Esophagus squamous epithelium (tissue), 5 donors: ENCODE measurements at places on chromosomes 2 and 18.

DNA sequence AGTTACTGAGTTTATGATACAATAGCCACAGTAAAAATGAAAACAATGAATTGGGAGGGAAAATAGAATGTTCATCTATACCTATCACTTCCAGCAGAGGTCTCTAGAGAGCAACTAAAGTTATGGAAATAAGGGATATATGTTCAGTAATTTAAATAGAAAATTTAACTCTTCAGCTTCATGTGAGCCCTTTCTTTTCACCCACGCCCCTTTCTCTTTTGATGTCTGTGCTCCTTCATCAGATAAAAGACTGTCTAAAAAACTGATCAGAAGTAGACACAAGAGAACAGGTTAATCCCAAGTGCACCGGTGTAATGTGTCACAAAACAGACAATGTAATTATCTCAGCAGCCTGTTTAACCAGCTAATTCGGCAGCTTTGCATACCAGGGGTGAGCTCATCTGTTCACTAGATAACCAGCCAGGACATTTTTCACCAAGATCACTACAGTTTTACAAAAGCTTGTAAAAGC, 238.5 kb upstream of the ERBB4 start:
- no peak overlapping the region for H3K4me3 ChIP-seq
- H3K27me3 ChIP-seq, result no peaks in the 10 kb centered on the region
- no peak overlapping the region for H3K27ac ChIP-seq
- no peaks in the 10 kb centered on the region for H3K36me3 ChIP-seq
- no peaks in the 10 kb centered on the region for H3K4me1 ChIP-seq

DNA sequence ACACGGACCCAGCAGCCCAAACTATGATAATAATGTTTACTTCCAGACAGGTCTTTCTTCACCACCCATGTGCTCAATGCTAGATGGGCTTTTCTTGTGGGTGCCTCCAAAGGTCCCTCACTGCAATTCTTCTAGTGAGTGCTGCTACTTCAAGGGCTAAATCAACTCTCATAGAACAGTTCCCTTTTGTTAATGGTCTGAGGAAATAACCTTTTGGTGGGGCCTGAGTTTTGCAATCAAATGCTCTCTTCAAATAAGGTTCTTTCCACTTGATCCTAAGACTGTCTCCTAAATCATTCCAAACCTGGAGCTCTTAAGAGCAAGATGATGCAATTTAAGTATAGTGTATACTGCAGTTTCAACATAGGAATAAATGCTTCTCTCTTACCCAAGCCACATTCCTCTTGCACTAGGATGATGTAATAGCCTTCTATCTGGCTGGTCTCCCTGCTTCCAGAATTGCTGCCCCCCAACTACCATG, 6.0 kb downstream of the NEMP2 start:
- no peak overlapping the region for H3K27ac ChIP-seq
- no peaks in the 10 kb centered on the region for H3K36me3 ChIP-seq
- peaks cover 41% of the 10 kb centered on the region for H3K4me1 ChIP-seq

DNA sequence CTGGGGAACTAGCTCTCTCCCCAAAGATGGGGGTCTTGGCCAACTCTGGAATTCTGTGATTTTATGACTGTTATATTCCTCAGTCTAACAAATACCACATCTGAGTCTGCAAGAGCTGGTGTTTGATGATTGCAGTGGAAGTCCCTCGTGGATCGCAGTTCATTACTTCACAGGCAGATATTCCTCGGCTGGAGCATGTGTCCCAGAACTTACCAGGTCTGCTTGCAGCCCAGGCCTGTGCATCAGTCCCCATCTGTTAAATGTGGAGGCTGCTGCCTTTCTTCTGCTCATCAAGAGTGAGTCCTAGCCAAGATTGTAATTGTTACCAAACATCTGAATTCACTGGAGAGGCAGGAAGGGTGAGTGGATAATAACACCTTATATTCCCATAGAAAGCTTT, 55.5 kb downstream of the PRKCE start:
- peaks cover 16% of the 10 kb centered on the region for H3K36me3 ChIP-seq
- H3K4me3 ChIP-seq, result no peak overlapping the region
- no peak overlapping the region for H3K27ac ChIP-seq
- no peaks in the 10 kb centered on the region for H3K27me3 ChIP-seq

DNA sequence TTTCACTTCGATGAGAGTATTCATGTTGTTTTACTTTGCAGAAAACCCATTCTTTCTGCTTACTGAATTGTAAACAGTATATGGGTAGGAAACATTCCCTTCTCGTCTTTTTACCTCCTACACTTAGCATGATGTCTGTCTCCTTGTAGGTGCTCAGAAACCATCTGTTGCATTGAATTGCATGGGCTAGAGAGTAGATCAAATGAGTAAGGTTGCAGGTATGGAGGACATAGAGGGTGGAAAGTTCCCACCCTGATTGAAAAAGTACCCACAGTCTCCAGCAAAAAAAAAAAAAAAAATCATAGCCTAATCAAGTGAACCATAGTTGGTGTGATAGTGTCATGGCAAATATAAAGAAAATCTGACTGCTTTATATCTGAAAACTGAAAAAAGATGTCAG, 1.7 kb downstream of the CYTIP start:
- peak overlapping the region; percentile 36 for H3K4me3 ChIP-seq
- no peaks in the 10 kb centered on the region for H3K4me1 ChIP-seq
- no peaks in the 10 kb centered on the region for H3K36me3 ChIP-seq
- no peak for DNase-seq
- peak overlapping the region; percentile 68 for H3K27ac ChIP-seq
- no peaks in the 10 kb centered on the region for H3K27me3 ChIP-seq

GRCh38 chr2:27291865-27292264, 9.6 kb downstream of the TRIM54 start:
- H3K27ac ChIP-seq, result no peak overlapping the region
- H3K4me3 ChIP-seq, result no peak overlapping the region
- H3K36me3 ChIP-seq, result no peaks in the 10 kb centered on the region
- no peak for DNase-seq
- peaks cover 18% of the 10 kb centered on the region for H3K4me1 ChIP-seq

DNA sequence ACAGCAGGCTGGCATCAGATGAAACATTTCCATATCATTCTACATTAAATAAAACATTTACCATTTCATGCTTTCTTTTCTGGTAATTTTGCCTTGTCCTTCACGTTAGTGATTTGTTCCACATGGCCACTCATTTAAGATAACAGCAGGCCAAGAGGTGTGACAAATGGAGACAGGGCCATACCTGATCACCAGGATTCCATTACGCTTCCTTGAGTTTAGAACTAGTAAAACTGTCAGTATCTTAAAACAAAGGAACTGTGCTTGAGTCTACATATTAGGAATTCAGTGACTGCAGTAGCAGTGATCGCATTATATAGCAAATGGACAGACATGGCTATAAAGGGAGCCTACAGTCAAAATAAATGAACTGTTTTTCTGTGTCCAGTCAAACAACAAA, 155.1 kb upstream of the FSHR start:
- no peak for DNase-seq
- H3K4me1 ChIP-seq, result no peaks in the 10 kb centered on the region
- H3K36me3 ChIP-seq, result no peaks in the 10 kb centered on the region
- no peak overlapping the region for H3K4me3 ChIP-seq
- H3K27me3 ChIP-seq, result no peaks in the 10 kb centered on the region

GRCh38 chr2:131673400-131674173, 145.9 kb downstream of the CCDC74A start:
- no peaks in the 10 kb centered on the region for H3K27me3 ChIP-seq
- H3K4me1 ChIP-seq, result peaks cover 25% of the 10 kb centered on the region
- no peak overlapping the region for H3K27ac ChIP-seq
- H3K36me3 ChIP-seq, result no peaks in the 10 kb centered on the region
- peak overlapping the region; percentile 4 for H3K4me3 ChIP-seq

GRCh38 chr2:217223222-217223930, 363.5 kb upstream of the TNP1 start:
- no peaks in the 10 kb centered on the region for H3K36me3 ChIP-seq
- H3K27me3 ChIP-seq, result no peaks in the 10 kb centered on the region
- no peak overlapping the region for H3K27ac ChIP-seq
- no peak overlapping the region for H3K4me3 ChIP-seq
- DNase-seq, result no peak

DNA sequence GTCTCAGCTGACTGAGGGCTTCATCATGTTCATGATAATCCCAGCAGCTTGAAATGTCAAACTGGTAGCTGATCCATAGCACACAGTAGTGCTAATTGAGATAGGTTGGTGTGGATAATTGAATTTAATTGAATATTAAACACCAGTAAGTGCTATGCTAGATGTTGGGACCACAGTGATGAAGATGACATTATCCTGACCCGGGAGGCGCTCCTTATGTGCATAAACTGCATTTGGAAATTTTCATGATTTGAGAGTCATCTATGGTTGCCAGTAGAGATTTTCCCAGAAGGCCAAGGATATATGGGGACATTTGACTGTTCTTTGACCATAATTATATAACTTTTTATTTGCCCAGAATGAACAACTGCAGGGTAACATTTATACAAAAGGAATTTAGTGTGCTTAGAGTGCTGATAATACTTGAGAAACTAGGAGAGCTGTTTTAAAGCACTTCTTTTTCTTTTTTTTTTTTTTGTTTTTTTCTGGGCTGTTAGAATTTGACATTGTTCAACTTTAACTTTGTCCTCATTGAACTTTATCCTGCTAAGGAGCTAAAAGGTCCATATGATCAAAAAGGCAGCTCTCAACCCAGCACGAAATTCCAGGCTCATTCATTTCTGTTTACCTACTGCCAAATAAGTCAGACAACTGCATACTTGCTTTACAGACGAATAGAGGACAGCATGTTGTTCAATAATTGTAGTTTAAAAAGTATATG, 242.8 kb downstream of the NEDD4L start:
- peaks cover 47% of the 10 kb centered on the region for H3K4me1 ChIP-seq
- no peaks in the 10 kb centered on the region for H3K27me3 ChIP-seq
- H3K4me3 ChIP-seq, result no peak overlapping the region
- DNase-seq, result no peak
- no peaks in the 10 kb centered on the region for H3K36me3 ChIP-seq

GRCh38 chr2:96898641-96899412, 28.9 kb upstream of the SEMA4C start:
- H3K4me3 ChIP-seq, result no peak overlapping the region
- no peaks in the 10 kb centered on the region for H3K27me3 ChIP-seq
- peaks cover 25% of the 10 kb centered on the region for H3K4me1 ChIP-seq
- H3K36me3 ChIP-seq, result no peaks in the 10 kb centered on the region
- no peak for DNase-seq
- H3K27ac ChIP-seq, result peak overlapping the region; percentile 23

DNA sequence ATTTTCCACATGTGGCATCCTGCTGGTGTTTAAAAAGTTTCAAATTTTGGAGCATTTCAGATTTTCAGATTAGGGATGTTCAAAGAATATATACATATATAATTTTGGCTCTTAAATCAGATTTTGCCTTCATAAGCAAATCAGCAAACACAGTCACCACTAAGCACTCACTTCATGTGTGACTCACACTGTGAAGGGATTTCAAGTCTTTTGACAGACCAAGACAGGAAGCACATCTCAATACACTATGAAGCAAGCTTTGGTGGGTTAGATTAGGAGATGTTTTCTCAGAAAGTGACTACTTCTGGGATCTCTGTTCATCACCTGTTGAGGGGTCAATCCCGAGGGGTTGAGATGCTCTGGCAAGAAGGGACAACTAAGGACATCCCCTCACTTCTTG, 227.8 kb upstream of the RBBP8 start:
- no peak overlapping the region for H3K4me3 ChIP-seq
- DNase-seq, result no peak
- no peaks in the 10 kb centered on the region for H3K36me3 ChIP-seq

DNA sequence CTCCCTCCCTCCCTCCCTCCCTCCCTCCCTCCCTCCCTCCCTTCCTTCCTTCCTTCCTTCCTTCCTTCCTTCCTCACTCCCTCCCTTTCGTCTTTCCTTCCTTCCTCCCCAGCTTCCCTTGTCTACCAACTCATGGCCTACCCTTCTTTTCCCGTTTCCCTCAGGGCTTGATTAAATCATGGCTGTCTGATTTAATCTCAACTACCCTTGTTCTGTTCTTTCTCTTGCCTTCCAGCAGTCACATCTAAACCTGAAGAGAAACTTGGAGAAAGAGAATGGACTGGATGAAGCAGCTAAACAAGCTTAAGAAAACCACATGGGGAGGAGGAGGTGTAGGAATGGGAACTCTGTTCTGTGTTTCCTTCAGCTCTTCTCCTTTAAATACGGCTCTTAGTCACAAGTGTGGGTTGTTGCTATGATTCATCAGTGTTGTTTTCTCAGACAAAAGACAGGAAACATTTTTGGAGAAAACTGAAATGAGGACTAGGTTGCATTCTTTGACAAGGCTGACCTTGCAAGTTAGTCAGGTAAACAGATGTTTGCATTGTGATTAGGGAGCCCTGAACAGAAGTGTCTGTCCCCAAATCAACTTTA, 177.9 kb downstream of the LRRTM1 start:
- H3K36me3 ChIP-seq, result no peaks in the 10 kb centered on the region
- H3K27ac ChIP-seq, result no peak overlapping the region
- no peak for DNase-seq
- no peaks in the 10 kb centered on the region for H3K4me1 ChIP-seq
- H3K27me3 ChIP-seq, result no peaks in the 10 kb centered on the region

- no peak for DNase-seq
- no peaks in the 10 kb centered on the region for H3K4me1 ChIP-seq
- no peak overlapping the region for H3K4me3 ChIP-seq
- no peaks in the 10 kb centered on the region for H3K27me3 ChIP-seq
- H3K36me3 ChIP-seq, result no peaks in the 10 kb centered on the region
Observed at GRCh38 chr2:238053191-238053776, 7.5 kb upstream of the SCLY start.

DNA sequence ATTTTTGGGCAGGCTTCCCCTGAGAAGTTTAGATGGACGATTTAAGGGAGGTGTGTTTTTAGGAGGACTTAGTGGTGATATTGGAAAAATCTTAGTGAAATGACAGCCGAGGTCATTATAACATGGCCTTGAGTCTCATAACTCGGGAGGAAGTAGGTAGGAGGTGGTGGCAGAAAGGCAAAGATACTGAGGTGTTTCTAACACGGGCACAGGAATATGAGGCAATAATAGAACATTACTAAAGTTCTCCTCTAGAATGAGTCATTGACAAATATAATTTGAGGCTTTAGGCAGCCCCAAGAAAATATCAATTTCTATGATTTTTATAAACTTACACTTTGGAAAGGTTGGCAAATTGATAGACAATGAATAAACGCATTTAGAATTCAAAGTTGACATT, 146.1 kb upstream of the ZEB2 start:
- no peak for DNase-seq
- H3K4me3 ChIP-seq, result no peak overlapping the region
- no peaks in the 10 kb centered on the region for H3K36me3 ChIP-seq
- no peak overlapping the region for H3K27ac ChIP-seq

- no peak overlapping the region for H3K4me3 ChIP-seq
- H3K36me3 ChIP-seq, result no peaks in the 10 kb centered on the region
- peak overlapping the region; percentile 28 for H3K27ac ChIP-seq
Observed at GRCh38 chr2:126660971-126661370, 5.0 kb downstream of the GYPC start.

- DNase-seq, result no peak
- no peaks in the 10 kb centered on the region for H3K27me3 ChIP-seq
- H3K4me3 ChIP-seq, result no peak overlapping the region
- peaks cover 23% of the 10 kb centered on the region for H3K36me3 ChIP-seq
- no peak overlapping the region for H3K27ac ChIP-seq
- H3K4me1 ChIP-seq, result no peaks in the 10 kb centered on the region
Observed at GRCh38 chr2:84427235-84428138, 31.6 kb downstream of the SUCLG1 start.

- H3K4me3 ChIP-seq, result no peak overlapping the region
- H3K27ac ChIP-seq, result peak overlapping the region; percentile 74
- no peak for DNase-seq
- peaks cover 19% of the 10 kb centered on the region for H3K4me1 ChIP-seq
- H3K27me3 ChIP-seq, result no peaks in the 10 kb centered on the region
Observed at GRCh38 chr2:120766470-120767351, 31.0 kb downstream of the GLI2 start.

- no peak for DNase-seq
- no peaks in the 10 kb centered on the region for H3K27me3 ChIP-seq
Observed at GRCh38 chr2:43262951-43263350, 36.5 kb upstream of the ZFP36L2 start.
